H4 (cell line): ENCODE measurements at places on chromosomes 11 and 22.

DNA sequence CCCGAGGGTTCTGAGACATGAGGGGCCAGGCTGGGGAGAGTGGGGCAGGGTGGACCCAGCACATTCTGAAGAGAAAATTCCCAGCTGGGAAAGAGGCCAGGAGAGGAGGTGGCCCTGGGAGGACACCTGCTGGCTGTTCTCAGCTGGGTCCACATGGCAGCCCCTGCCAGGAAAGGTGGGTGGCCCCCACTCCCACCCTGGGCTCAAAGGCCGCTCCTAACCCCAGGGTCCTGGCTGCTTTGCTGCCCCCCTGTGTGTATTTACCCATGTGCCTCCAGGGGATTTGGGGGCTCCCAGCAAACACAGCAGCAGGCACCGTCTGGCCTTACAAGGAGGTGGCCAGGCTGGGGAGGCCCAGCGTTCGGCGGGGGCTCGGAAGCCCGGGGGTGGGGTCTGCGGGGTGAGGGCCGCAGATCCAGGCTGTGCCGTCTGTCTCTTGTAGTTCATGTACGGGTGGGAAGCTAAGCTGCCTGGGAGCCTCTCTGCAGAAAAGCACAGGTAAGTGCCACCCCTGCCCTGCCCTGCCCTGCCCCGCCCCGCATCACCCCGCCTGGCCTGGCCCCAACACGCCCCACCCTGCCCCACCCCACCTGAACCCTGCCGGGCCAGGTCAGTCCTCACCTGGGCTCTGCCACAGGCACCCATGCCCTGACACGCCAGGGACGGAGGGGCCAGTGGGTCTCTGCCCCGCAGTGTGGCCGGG, 10.6 kb downstream of the MUC5B start:
- no peak for DNase-seq

DNA sequence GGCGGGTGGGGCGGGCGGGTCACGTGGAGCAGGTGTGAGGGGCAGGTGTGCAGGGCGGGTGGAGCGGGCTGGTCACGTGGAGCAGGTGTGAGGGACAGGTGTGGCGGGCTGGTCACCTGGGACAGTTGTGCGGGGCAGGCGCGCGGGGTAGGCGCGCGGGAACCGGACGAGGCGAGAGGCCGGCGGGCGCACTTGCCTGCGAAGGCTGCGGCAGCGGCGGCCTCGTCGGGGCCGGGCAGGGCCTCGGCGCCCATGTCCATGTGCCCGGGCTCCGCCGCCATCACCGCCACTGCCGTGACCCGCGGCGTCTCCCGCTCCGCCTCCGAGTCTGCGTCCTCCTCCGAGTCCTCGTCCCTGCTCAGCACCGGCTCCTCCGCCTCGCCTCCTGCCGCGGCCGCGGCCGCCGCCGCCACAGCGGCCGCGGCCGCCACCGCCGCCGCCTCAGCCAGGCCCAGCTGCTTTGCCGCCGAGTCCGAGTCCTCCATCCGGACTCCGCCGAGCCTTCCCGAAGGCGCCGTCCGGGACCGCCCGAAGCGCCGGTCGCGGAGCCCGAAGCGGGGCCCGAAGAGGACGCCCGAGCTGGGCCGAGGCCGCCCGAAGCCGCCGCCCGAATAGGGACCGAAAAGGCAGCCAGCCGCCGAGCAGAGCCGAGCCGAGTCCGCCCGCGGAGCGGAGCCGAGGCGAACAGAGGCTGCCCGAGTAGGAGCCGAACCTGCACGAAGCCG, at the start of gene DEAF1:
TSS of gene DEAF1 (minus strand) at position 660 of the 725 bp plus-strand sequence. CDS start at position 485, 175 bp downstream.
- DNase-seq: peak; percentile 97

DNA sequence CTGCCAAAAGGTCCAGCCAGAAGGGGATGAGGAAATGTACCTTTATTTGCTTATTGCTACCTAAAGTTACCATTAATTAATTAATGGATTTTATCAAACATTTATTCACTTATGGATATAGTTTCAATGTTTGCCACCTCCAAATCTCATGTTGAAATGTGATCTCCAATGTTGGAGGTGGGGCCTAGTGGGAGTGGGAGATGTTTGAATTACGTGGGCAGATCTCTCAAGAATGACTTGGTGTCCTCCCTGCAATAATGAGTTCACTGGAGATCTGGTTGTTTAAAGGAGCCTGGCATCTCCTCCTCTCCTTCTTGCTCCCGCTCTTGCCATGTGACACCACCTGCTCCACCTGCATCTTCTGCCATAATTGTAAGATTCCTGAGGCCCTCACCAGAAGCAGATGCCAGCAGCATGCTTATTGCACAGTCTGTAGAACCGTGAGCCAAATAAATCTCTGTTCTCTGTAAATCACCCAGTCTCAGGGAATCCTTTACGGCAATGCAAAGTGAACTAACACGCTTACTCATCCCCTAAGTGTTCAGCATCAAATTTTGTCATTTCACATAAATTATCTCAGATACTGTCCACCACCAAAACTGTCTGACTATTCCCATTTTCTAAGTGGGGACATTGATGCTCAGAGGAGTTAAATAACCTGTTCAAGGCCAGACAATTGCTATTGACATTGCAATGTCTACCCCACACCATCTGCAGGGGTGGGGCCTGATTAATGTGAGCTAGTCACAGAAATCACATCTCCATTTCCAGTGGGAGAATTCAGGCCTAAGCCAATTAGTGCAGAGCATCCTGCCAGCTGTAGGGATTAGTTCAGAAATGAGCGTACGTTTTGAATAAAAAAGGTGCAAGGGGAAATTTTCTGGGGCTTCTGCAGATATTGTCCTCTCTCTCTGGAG, 51.6 kb upstream of the SYN3 start:
- DNase-seq: no peak

DNA sequence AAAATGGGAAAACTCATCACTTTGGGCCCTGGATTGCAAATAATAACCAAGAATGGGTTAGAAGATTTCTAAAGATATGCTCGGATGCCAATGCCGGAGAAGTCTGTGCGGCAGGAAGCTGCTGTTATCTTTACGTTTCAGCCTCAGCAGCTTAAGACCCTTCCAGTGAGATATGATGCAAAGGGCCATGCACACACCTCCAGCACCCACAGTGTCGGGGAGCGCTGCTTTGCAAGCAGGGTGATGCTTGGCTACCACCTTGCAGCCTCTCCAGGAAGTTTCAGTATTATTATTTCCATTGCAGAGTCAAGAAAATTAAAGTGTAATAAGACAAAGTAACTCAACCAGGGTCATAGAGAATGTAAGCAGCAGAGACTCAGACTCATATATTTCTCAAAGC, 37.3 kb downstream of the LARGE1 start:
- DNase-seq: no peak

DNA sequence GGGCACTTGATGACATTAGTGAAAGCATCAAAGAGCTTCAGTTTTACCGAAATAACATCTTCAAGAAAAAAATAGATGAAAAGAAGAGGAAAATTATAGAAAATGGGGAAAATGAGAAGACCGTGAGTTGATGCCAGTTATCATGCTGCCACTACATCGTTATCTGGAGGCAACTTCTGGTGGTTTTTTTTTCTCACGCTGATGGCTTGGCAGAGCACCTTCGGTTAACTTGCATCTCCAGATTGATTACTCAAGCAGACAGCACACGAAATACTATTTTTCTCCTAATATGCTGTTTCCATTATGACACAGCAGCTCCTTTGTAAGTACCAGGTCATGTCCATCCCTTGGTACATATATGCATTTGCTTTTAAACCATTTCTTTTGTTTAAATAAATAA, 10.6 kb downstream of the REXO2 start:
- no peak for DNase-seq

DNA sequence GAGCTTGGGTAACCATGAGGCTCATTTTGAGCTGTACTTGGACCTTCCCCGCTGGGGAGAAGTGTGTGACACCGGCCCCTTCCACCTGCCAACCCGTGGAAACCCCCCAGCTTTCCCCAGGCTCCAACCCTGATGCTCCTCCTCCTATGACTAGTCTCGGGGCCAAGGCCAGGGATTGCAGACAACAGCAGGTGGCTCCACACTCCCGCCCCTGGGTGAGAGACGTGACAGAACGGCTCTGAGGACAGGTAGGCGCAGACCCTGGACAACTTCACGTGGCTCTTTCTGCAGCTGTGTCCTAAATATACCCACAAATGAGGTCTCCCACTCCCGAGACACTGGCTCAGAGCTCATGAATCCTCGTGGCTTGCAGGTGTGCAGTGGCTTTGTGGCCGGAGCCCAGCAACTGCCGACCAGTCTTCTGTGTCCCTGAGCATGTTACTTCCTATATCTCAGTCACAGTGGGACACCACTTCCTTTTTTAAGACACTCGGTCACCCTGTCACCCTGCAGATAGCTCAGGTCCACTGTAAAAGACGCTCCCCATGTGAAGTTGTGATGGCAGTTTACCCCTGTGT, 55.2 kb downstream of the NECTIN1 start:
- no peak for DNase-seq

- DNase-seq: no peak
Measured at GRCh38 chr11:130533871-130534270, 85.4 kb downstream of the ADAMTS15 start.

DNA sequence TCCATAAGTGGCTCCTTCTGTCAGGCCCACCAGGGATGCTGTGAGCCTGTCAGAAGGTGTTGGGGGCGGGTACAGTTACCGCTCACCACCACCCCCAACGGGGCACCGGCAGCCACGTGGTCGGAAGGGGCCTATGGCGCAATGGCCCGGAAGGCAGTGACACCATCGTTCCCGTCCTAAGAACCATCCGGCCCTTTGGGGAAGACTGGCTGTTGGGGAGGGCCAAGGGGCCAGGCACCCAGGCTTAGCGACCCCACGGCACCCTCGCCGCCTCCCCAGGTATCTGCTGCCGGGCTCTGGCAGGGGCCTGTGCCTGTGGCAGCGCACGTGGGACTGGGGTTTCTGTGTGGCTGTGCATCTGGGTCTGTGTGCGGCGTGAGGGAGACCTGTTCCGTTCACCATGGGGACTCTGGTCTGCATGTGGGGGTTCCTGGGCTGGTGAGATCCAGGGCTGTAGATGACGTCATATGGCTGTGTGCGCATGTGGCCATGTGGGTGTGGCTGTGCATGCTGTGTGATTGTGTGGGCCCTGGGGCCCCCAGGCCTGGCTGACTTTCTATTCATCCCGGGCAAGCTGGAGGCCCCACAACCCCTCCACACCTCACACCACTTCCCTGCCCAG, 717 bp downstream of the OSM start:
- DNase-seq: no peak
